WTC11 (cell line): ENCODE measurements at places on chromosomes 2 and 18. TPM values are rescaled to one million over a fixed set of nuclear protein-coding genes. Genes with fewer than 3 reads are reported as not detected.

SERPINB3 gene
- 0.11 to 0.22 TPM in 2 of 3 replicates, not detected in the other for total RNA-seq

SETBP1 gene
- total RNA-seq, result 5.9 to 9.6 TPM (median 6.3 TPM) in 3 replicates

TMX3 gene
- total RNA-seq, result 28.9 to 33.3 TPM (median 29.4 TPM) in 3 replicates

PLB1 gene
- 0.27 to 0.44 TPM (median 0.39 TPM) in 3 replicates for total RNA-seq
